ENCODE measurements at places on chromosomes 12 and 14. TPM values are rescaled to one million over a fixed set of nuclear protein-coding genes. Genes with fewer than 3 reads are reported as not detected.

DNA sequence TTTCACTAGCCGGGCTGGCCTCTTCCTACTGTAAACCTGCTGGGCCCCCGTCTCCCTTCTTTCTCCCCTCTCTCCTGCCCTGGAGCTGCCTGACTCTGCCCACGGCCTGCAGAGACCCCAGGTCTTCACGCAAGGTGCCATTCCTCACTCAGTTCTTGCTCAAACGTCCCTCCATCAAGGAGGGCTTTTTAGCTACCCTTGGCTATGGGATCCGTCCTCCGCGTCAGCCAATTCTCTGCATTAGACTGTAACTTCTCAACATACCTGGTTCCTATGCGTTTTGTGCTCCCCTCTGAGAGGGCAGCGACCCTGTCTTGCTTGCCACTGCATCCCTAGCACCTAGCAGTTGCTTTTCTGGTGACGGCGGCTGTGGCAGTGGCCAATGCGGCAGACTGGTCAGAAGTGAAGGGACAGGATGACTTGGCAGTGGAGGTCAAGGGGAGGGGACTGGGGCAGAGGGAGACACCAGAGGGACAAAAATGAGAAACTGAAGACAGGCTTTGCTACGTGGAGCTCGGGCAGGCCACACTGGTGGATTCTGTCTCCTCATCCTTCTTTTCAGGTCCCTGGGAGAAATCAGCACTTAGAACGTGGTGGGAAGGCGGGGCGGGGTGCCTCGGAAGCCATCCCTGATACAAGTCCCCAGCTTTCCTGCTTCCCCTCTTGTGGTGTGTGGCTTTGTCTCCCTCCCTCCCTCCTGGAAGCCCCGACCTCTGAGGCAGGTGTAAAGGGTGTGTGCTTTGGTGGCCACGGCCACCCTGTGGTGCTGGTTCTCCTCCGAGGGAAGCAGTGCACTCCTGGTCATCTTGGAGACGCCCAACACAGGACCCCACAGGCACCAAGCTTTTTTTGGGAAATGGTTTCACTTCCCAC, 1.8 kb downstream of the B3GNT4 start:
- H3K27me3 ChIP-seq: peaks cover 22% of the 10 kb centered on the region
- H3K36me3 ChIP-seq: peaks cover 3% of the 10 kb centered on the region
- no peak overlapping the region for H3K4me3 ChIP-seq
- H3K4me1 ChIP-seq: no peaks in the 10 kb centered on the region
- no peak overlapping the region for H3K27ac ChIP-seq

DNA sequence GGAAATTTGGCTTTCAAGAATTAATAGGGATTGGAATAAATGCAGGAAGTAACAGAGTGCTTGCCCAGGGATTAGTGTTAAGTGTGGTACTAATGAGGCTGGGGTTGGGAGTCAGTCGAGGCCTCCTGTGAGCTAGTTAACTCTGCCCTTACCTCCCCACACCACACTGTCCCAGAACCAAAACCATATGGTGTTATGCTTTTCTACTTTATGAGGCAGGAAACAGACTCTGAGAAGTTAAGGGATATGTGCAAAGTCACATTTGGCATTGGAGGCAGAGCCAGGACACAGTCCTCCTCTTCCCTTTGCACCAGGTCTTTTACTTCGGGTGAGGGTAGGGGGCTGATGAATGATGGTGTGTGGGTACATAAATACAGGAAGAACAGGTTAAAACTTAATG, 41.9 kb downstream of the PELI2 start:
- no peaks in the 10 kb centered on the region for H3K4me1 ChIP-seq
- H3K27ac ChIP-seq: no peak overlapping the region
- no peak for DNase-seq
- no peaks in the 10 kb centered on the region for H3K27me3 ChIP-seq
- no peak overlapping the region for H3K4me3 ChIP-seq

- DNase-seq: peak; percentile 63
- no peaks in the 10 kb centered on the region for H3K27me3 ChIP-seq
- H3K36me3 ChIP-seq: no peaks in the 10 kb centered on the region
- H3K4me3 ChIP-seq: no peak overlapping the region
These were observed 114.3 kb downstream of the KSR2 start for GRCh38 chr12:117854339-117855012.

GRCh38 chr14:69259527-69260189, at the start of gene GALNT16:
TSS of gene GALNT16 (plus strand) at chr14:69260158. CDS start at chr14:69260291, 133 bp downstream.
- no peaks in the 10 kb centered on the region for H3K36me3 ChIP-seq
- peak; percentile 29 for DNase-seq
- peak within 1 kb of the TSS; percentile 39 for H3K4me3 ChIP-seq

- H3K27ac ChIP-seq: no peak overlapping the region
- H3K4me1 ChIP-seq: no peaks in the 10 kb centered on the region
- no peak overlapping the region for H3K4me3 ChIP-seq
- H3K36me3 ChIP-seq: no peaks in the 10 kb centered on the region
- DNase-seq: no peak
These were observed 108.8 kb downstream of the SLC25A21 start for GRCh38 chr14:37063467-37064240.

GRCh38 chr14:30193845-30194501, 266.3 kb upstream of the PRKD1 start:
- no peaks in the 10 kb centered on the region for H3K4me1 ChIP-seq
- H3K27ac ChIP-seq: no peak overlapping the region
- no peaks in the 10 kb centered on the region for H3K36me3 ChIP-seq
- DNase-seq: no peak
- no peak overlapping the region for H3K4me3 ChIP-seq

DNA sequence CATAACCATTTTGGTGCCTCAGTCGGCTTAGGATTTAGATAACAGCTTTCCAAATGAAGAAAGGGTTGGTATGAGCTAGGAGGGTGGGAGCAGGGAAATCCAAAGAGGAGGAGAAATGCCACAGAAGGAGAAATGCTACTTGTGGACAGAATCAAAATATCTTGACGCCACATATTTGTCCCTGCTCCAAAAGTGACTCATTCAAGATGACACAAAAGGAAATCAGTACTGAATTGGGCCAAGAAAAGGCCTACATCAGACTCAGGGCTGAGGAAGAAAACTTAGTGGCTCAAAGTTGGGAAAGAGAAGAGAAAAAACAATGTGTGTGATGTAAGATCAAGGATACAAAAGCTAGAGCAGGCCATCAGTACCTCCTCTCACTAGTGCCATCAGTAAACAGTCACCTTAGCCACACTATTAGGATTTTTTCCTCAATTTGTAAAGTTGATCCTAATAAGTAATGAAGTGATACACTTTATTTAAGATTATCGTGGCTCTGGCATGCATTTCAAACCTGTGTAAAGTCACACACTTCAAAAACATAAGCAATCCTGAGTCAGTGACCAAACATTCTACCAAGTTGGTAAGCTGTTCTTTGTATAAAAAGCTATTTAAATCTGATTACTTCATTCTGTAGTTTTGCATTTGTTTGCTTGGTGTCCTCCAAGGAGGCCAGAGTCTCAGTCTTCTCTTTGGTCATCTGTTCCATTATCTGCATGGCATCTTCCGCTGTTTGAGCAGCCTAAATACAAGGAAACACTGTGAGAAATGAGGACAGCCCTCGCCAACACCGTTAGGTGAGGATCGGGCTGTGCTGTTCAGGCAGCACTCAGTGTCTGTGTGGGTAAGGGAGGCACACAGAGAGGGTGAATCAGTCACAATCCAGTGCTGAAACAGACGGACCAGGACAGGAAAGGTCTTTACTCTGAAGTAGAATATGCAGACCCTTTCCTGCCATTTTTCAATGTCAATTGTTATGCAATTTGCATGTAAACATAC, 52.6 kb upstream of the VPS33A start:
- peaks cover 8% of the 10 kb centered on the region for H3K36me3 ChIP-seq
- no peaks in the 10 kb centered on the region for H3K27me3 ChIP-seq
- no peaks in the 10 kb centered on the region for H3K4me1 ChIP-seq
- H3K27ac ChIP-seq: peak overlapping the region; percentile 40
- H3K4me3 ChIP-seq: no peak overlapping the region

- H3K4me3 ChIP-seq: peak within 1 kb of the TSS; percentile 75
- H3K27ac ChIP-seq: peak within 1 kb of the TSS; percentile 94
- no peaks in the 10 kb centered on the region for H3K36me3 ChIP-seq
- H3K4me1 ChIP-seq: no peaks in the 10 kb centered on the region
- H3K27me3 ChIP-seq: no peaks in the 10 kb centered on the region
These were observed at the start of gene DENND5B for GRCh38 chr12:31590642-31591379. TSS of gene DENND5B (minus strand) at chr12:31591136. CDS start at chr12:31590832, 304 bp downstream.

- H3K36me3 ChIP-seq: no peaks in the 10 kb centered on the region
- H3K4me3 ChIP-seq: no peak overlapping the region
- H3K4me1 ChIP-seq: no peaks in the 10 kb centered on the region
- H3K27me3 ChIP-seq: no peaks in the 10 kb centered on the region
These were observed 36.6 kb upstream of the PIK3C2G start for GRCh38 chr12:18224745-18225144.

DNA sequence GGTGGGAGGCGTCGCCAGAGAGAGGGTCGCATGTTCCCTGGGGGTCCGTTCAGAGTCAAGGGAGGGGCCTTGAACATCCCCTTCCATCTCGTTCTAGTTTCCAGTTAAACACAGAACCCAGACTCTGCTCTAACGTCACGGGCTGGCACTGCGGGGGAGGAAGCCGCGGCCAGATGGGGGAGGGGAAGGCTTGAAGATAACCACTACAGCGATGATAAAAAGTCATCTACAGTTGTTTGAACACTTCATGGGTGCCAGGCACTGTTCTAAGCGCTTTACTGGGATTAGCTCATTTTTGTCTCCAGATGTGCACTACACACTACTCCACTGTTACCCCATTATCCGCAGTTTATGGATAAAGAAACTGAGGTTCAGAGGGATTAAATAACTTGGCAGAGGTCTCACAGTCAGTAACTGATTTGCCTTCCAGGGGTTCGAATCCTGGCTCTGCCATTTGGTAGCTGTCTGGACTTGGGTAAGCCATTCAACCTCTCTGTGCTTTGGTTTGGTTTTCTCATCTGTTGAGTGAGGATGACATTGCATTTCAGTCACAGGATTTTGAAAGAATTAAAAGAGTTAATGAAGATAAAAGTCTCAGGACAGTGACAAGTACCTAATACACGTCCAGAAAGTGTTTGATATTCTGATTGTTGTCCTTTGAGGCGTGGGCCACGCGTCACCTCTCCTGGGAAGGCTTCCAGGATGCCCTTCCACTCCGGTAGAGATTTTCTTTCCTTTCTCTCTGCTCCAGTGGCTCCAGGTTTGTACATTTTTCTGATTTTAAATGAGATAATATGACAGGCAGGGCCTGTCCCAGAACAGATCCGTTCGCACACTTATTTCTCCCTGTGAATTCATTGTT, 798 bp upstream of the RASAL1 start:
- peaks cover 7% of the 10 kb centered on the region for H3K4me1 ChIP-seq
- DNase-seq: peak; percentile 67

- no peak overlapping the region for H3K4me3 ChIP-seq
- no peaks in the 10 kb centered on the region for H3K27me3 ChIP-seq
- H3K4me1 ChIP-seq: no peaks in the 10 kb centered on the region
- no peaks in the 10 kb centered on the region for H3K36me3 ChIP-seq
- DNase-seq: no peak
- H3K27ac ChIP-seq: no peak overlapping the region
These were observed 16.0 kb upstream of the EVL start for GRCh38 chr14:100049220-100049619.

DNA sequence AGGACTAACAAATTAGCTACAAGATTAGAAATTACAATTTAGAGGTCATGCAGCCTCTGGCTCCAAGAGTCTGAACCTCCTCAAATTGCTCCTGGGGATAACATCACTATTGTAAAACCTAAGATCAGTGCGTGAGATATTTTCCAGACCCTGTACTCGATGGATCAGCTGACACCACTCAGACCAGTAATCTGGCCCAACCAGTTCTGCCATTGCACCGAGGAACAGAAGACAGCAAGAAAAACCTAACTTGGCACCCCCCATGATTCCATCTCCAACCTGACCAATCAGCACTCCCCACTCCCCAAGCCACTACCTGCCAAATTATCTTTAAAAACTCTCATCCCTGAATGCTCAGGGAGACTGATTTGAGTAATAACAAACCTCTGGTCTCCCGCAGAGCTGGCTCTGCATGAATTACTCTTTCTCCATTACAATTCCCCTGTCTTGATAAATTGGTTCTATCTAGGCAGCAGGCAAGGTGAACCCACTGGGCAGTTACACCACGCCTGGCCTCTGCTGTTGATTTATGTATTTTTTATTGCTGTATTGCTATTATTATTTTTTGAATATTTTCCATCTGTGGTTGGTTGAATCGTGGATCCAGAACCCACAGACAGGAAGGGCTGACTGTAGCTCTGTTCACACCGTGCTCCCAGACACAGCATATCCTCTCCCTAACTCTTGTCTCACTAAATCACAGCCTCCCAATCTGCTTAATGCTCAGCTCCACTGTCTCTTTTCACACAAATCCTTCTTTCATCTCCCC, 9.2 kb downstream of the HEBP1 start:
- peaks cover 3% of the 10 kb centered on the region for H3K4me1 ChIP-seq
- H3K27me3 ChIP-seq: no peaks in the 10 kb centered on the region
- H3K4me3 ChIP-seq: no peak overlapping the region

- H3K4me1 ChIP-seq: no peaks in the 10 kb centered on the region
- no peak overlapping the region for H3K4me3 ChIP-seq
- DNase-seq: no peak
- H3K36me3 ChIP-seq: no peaks in the 10 kb centered on the region
These were observed 804.4 kb downstream of the FLRT2 start for GRCh38 chr14:86334355-86334754.

DNA sequence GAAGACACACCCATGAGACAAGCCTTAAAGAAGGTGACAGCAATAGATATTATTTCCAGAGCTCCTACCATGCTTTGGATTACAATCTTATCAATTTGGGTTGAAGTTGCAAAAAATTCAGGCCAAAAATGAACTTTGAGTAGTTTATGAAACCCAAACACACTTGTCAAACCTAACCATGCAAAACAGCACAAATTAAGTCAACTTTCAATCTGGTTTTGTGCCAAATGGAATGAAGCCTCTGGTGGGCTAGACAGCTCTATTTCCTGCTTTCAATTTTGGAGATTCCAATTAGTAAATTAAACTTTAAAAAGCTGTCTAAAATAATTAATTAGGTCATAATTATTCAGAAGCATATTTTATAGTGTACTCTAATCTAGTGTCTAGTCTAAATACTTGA, 203.4 kb downstream of the SYT1 start:
- no peak for DNase-seq
- no peaks in the 10 kb centered on the region for H3K4me1 ChIP-seq
- H3K36me3 ChIP-seq: no peaks in the 10 kb centered on the region
- H3K4me3 ChIP-seq: no peak overlapping the region
- H3K27me3 ChIP-seq: no peaks in the 10 kb centered on the region

GRCh38 chr14:92902726-92903125, 20.2 kb upstream of the CHGA start:
- H3K27me3 ChIP-seq: no peaks in the 10 kb centered on the region
- no peaks in the 10 kb centered on the region for H3K36me3 ChIP-seq
- no peak for DNase-seq
- no peaks in the 10 kb centered on the region for H3K4me1 ChIP-seq

The AKAP6 gene
- total RNA-seq: 10.3 TPM

The KRT79 gene
- not detected for total RNA-seq

The KCNH3 gene
- 0.05 TPM for total RNA-seq

The KRT4 gene
- not detected for total RNA-seq

The TMEM229B gene
- 6.9 TPM for total RNA-seq

The PSMB11 gene
- not detected for total RNA-seq

The CLEC1B gene
- not detected for total RNA-seq

The NUMB gene
- 83.1 TPM for total RNA-seq

The APOF gene
- 0.15 TPM for total RNA-seq

The TCL1A gene
- total RNA-seq: not detected

The EP400 gene
- 23.3 TPM for total RNA-seq
